NCI-H1417 (cell line): ENCODE measurements at places on chromosomes 1 and 21.
A peak's percentile ranks its signal among the peaks of the same experiment; 100 is the strongest.

GRCh38 chr1:26539722-26540121 lies 10.2 kb downstream of the RPS6KA1 start:
- no peak for DNase-seq

GRCh38 chr1:224544346-224545110 lies 71.6 kb upstream of the CNIH3 start:
- DNase-seq = no peak

- peak; percentile 23 for DNase-seq
Measured at GRCh38 chr1:229666585-229666984, 40.5 kb downstream of the URB2 start.

GRCh38 chr1:203447151-203447550 lies 28.5 kb upstream of the PRELP start:
- DNase-seq = no peak

GRCh38 chr21:22191581-22191980 lies 1193.4 kb downstream of the NCAM2 start:
- no peak for DNase-seq

- DNase-seq = no peak
Measured at GRCh38 chr21:33355996-33356395, 31.2 kb downstream of the IFNAR1 start.

DNA sequence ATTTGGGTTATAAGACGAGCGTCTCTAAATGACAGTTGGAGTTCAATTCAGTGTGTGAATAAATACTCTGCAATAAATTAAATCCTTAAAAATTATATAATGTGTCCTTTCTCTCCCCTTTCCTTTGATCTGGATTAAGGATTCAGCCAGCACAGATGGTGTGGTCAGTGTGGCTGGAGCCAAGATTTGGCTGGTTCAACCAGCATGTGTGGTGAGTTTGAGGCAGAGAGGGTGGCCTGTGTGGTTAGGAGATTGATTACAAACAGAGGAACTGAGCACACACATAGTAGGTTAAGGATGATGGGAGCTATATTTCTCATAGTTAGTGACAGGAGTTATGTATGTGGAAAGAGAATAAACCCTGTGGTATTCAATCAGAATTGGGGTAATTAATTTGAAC lies 14.2 kb upstream of the AMIGO1 start:
- DNase-seq = no peak

DNA sequence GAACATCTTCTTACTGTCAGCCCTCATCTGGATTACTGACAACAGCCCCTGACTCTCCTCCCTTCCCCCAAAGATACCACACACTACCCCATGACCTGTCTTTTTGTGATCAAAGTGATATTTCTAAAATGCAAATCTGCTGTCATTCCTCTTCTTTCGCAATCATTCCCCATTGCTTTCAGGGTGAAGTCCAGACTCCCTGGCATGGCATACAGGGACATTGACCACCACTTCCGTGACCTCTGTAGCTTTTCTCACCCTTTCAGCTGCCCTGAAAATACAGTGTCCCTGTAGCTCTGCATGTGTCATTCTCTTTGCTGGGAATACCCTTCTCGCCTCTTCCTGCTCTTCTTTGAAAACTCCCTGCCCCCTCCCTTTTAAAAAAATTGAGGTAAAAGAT lies 4.1 kb downstream of the SERINC2 start:
- DNase-seq = no peak

DNA sequence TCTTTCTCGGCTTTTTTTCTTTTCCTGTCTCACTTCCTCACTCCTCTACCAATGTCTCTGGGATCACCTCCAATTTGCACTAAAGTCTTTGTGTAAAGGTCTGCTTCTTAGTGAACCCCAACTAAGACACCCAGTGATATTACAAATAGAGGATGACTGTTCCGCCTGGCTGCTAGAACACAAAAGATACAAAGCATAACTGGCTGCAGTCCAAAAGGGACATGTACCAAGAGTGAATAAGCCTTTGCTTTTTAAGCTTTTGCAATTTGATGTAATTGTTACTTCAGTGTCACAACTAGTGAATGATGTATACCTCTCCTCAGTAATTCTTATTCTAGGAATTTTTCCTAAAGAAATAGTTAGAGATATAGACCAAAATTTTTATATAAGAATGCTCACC lies 82.8 kb upstream of the BEND5 start:
- peak; percentile 63 for DNase-seq

DNA sequence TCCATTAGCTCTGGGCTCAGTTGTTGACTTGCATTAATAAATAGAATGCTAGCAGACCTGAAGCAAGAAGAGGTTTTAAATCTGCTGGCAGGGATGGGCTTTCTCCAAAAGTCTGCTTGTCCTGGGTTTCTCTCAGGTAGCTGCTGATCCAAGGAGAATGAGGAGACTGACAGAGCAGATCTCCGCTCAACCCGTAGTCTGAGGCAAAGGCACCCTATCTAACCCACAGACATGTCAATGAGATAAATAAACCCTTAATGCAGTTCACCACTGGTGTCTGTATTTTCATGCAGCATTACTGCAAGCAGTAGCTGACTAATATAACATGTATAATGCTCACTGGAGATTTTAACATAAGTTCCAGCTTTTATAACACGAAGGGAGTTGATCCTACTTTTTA lies 44.1 kb upstream of the RGS21 start:
- DNase-seq = no peak

DNA sequence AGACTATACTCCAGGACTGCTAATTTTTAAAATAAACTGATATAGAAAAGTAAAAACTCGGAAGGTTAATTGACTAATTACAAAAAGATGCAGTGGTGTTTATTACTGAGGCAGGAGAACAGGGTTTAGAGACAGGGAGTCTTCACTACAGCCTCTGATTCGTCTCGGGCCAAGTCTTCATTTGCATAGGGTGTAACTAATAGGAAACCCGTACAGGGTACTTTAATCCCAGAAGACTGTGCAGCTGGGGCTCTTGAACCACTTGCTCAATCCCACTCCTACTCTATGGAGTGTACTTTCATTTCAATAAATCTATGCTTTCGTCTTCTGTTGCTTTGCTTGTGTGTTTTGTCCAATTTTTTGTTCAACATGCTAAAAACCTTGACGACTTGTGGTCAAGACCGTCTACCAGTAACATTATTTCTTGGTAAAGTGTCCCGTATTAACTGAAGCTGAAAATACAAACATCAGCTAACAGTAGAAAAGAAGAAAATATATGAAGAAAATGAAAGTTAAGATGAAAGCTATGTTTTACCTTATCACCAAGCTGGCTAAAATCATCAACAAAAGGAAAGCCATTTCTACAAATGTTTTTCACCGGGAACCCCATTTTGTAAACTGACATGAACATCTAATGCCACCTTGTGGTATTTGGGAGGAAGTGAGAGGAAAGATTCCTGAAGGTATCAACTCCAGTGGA lies 8.0 kb downstream of the SDHB start:
- DNase-seq = peak; percentile 23

GRCh38 chr21:17387030-17387617 lies 125.7 kb upstream of the CXADR start:
- peak; percentile 93 for DNase-seq

GRCh38 chr1:210711825-210712612 lies 383.3 kb downstream of the HHAT start:
- no peak for DNase-seq

GRCh38 chr1:90027281-90027680 lies 32.4 kb downstream of the ZNF326 start:
- DNase-seq = no peak

- DNase-seq = peak; percentile 40
Measured at GRCh38 chr1:942411-942821, 16.6 kb downstream of the NOC2L start.

DNA sequence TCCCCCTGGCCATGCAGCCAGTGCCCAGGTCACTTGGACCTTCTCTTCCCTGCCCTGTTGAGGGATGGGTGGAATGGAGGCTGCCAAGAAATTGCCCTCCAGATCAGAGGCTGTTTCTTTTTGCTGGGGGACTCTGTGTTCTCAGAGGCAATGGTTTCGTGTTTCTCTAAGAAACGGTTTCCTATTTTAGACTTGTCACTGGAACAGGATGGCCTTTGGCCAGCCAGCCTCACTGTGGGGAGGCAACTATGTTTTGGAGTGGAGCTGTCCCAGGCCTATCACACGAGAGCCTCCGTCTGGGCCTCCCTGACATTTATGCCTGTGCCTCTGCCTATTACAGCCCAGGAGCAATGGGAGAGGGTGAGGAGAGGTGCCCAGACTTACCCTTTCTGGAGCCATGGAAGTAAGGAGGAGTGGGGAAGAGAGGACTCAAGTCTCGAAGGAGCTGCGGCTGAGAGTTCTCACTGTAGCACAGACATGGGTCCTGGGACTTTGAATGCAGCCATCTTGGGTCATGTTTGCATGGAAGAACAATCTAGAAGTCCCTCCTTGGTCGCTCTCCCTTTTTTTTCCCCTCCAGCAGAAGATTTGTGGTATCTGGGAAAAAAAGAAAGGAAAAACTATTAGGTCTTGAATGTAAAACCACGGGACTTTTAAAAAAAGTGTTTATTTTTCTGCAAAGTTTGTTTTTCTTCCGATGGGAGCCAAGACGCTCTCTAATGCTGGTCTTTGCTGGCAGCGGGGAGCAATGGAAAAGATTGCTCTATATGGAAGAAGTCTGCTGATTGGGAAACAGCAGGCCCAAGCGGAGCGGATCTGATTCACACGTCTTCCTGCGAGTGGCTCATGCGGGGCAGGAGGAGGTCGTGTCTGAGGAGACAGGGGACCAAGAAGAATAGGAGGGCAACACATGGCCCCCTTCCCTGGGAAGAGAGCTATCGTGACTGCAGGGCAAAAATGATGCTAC lies 219.2 kb downstream of the FOXD2 start:
- DNase-seq = no peak

GRCh38 chr1:56409112-56409691 lies 170.2 kb downstream of the PLPP3 start:
- DNase-seq = no peak

DNA sequence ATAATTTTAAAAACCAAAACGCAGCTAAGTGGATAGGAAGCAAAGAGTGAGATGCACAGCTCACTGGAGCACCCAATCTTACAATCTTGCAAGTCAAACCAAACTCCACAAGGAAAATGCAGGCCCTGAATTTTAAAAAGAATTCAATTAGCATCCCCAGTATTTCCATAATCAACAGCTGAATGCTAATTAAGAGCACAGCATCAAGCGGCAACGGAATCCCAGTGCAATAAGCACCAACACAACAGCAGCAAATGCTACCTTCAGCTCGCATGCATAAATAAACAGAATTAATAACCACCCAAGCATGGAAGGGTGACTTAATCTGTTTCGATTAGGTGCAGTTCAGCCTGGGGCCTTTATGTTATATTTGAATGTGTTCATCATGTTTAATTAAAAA lies 142.9 kb downstream of the SLC45A1 start:
- DNase-seq = peak; percentile 61

GRCh38 chr1:219498666-219499065 lies 114.2 kb downstream of the ZC3H11B start:
- DNase-seq = no peak

GRCh38 chr1:226424221-226425003 lies 16.5 kb upstream of the PARP1 start:
- peak; percentile 81 for DNase-seq

GRCh38 chr1:214816603-214817002 lies 213.6 kb downstream of the CENPF start:
- no peak for DNase-seq

GRCh38 chr1:80846966-80847365 lies 953.8 kb upstream of the ADGRL2 start:
- DNase-seq = no peak

DNA sequence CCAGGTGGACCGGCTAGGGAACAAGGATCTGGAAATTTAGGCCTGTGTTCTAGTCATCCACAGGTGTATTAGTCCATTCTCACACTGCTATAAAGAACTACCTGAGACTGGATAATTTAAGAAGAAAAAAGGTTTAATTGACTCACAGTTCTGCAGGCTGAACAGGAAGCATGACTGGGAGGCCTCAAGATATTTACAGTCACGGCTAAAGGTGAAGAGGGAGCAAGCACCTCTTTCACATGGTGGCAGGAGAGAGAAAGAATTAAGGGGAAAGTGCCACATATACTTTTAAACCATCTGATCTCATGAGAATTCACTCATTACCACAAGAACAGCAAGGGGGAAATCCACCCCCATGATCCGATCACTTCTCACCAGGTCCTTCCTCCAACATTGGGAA lies 174.7 kb upstream of the C1orf105 start:
- DNase-seq = no peak

DNA sequence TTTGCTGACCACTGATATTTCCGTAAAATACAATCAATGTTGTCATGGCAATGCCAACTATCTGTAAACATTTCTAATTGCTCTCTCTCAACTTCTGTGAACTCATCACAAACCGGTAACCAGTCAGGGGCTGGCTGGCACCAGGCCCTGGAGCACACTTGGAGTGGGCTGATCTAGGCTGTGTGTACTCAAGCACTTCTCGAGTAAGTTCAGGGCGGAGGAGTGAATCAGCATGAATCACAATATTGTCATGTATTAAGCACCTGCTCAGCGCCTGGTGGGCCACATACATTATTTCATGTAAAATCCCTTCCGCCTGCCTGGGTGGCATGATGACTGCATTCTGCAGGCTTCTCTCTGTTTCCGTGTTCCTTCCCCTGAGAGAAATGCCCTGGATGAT lies 212.4 kb downstream of the FOXD2 start:
- DNase-seq = peak; percentile 87

GRCh38 chr1:2314803-2315673 lies 76.3 kb downstream of the MORN1 start:
- DNase-seq = peak; percentile 17

GRCh38 chr1:199859491-199859933 lies 168.0 kb upstream of the NR5A2 start:
- peak; percentile 65 for DNase-seq
